ENCODE measurements at places on chromosomes 2 and 18.

DNA sequence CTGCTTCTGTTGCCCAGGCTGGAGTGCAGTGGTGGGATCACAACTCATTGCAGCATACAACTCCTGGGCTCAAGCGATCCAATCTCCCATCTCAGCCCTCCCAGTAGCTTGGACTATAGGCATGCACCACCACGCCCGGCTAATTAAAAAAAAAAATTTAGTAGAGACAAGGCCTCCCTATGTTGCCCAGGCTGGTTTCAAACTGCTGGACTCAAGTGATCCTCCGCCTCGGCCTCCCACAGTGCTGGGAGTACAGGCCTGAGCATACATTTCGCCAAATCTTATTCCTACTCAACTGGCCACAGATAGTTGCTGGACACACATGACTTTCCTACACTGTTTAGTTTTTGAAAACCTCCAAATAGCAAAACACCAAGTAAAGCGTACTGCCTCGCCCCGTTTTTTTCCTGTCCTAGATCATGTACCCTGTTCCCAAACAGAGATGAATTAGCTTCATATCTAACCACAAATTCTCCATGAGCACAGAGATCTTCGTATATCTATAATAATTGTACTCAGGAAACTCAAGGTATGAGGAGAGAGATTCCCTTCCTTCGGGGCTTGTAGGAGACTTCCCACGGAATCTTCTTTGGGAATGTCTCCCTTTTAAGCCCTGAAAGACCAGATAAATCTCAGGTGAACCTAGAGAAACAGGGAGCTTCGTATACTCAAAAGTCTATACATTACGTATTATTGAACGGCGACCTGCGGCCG is 598 bp upstream of the C2orf69 start:
- no peak for DNase-seq

GRCh38 chr2:30608643-30609042 is 161.6 kb downstream of the LCLAT1 start:
- no peak for DNase-seq

DNA sequence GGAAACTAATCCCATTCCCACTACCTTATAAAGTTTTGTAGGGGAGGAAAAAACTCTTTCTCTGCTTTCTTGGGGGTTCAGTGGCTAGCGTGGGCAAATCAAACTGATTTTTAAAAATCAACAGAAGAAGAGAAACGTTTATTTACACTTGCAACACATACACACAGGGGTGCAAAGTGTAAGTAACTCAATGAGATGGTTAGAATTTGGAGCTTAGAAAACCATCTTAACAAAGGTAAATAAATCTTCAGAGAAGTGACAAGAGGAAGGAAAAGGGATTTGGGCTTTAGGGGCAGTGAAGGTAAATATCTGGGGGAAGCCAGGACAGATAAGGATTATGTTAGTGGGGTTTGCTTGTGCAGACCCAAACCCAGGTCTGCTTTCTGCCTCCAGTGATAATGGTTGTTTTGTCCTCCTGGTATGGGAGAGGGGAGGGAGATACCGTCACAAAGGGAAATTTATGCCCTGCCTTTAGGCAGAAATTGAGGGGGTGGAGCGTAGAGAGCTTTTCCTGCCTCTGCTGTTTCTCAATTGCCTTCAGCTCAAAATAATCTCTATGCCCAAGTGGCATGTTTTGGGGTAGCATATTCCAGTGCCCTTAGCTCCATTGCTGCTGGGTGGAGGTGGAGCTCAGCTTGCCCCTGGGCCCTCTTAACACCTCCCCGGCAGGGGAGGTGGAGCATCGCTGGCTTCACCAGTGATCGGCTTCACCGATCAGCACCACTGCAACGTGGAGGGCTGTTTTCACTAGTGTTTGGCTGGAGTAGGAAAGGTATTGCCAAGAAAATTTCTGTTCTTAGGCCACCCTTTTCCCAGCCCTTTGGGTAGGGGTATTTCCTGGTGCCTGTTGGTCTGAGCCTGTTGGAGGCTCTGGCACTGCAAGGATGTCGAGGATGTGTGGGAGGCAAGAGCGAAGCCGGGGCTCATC is 92.2 kb downstream of the TEX51 start:
- DNase-seq = no peak

- DNase-seq = no peak
Measured at GRCh38 chr18:8607776-8608742, 1.2 kb upstream of the RAB12 start.

GRCh38 chr2:41998186-41999127 is 49.4 kb upstream of the PKDCC start:
- no peak for DNase-seq

DNA sequence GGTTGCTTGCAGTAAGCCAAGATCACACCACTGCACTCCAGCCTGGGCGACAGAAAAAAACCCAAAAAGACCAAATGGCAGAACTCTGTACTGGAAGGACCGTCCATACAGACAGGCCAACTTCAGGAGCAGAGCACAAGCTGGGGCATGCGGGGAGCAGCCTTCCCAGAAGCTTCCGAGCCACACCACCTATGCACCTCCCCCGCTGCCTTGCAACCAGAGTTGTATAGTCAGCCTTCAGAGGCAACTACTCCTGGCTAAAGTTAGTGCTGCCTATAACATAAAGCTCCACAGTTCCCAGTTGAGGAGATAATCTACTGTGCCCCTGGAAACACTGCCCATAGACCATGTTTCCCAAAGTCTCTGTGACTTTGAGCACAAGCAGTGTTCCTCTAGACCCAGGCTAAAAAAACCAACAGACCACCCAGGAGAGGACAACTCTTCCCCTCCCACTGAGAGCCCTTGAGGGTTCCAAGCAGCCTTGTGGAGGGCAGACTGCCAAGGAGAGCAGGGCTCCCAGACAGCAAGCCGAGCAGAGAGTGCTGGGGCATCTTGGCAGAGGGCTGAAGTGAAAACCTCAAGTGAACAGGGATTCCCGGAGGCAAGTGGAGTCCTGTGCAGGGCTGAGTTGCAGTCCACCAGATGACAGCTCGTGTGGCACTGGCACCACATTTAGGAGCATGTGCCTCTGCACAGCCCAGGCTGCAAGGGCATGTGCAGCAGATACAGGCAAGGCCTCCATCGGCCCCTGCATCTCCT is 6.8 kb downstream of the SFT2D3 start:
- DNase-seq = no peak

GRCh38 chr2:96957244-96957643 is 29.1 kb downstream of the FAM178B start:
- no peak for DNase-seq

DNA sequence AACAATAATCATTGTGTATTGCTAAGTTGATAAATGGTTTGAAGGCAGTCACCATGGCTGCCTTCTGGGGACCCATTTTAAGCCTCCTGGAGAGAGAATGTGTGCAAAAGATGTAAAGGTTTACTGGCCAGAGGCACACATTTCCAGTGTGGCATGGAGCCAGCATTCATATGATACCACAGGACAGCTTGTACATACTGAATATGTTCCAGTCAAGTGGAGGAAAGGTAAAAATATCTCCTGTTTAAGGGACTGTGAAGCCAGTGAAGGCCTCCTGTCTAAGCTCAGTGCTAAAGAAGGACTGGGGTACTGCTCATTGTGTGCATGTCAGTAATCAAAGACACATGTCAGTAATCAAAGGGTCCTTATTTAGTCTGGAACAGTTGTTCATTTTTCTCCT is 119.2 kb downstream of the BABAM2 start:
- DNase-seq = no peak

All from hypothalamus (tissue), 51 donors.